ENCODE measurements at places on chromosomes 1 and 21.

DNA sequence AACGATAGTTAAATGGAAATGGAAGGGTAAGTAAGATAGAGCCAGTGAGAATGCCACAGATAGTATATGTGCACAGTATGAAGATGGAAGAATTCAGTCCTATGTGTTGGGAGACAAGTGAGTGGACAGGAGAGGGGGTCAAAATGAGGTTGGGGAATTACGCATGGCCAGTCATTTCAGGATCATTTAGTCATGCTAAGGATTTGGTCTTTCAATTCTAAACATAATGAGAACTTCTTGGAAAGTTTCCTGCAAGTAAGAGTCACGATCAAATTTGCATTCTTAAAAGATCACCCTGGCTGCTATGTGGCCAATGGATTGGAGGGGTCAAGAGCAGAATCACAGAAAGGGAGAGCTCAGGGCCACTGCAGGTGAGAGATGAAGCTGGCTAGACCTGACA lies 64.0 kb upstream of the KCNK2 start:
- no peak for DNase-seq

DNA sequence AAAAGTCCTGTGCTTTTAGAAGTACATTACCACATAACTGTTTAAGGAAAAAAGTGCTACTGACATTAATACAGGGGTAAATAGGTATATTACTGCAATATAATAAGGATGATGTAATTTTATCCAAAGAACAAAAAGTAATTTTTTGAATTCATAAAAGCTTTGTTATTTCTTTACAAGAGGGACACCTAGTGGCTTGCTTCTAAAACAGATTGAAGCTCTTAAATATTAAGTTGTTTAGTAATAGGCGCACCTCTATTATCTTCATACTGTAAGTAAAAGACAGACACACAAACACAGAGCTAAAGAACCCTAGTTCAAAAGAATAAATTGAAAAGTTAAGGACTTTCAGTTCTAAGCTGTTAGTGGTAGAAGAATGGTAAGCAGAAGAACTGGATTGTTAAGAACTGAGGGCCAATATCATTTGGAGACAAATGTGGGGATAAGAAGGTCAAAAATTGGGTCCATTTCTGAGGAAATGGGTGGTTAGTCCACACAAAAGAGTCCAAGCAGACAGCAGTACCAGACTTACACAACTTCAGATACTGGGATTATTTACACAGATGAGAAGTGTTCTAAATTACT lies 15.4 kb downstream of the ZNHIT6 start:
- peak; percentile 6 for DNase-seq

DNA sequence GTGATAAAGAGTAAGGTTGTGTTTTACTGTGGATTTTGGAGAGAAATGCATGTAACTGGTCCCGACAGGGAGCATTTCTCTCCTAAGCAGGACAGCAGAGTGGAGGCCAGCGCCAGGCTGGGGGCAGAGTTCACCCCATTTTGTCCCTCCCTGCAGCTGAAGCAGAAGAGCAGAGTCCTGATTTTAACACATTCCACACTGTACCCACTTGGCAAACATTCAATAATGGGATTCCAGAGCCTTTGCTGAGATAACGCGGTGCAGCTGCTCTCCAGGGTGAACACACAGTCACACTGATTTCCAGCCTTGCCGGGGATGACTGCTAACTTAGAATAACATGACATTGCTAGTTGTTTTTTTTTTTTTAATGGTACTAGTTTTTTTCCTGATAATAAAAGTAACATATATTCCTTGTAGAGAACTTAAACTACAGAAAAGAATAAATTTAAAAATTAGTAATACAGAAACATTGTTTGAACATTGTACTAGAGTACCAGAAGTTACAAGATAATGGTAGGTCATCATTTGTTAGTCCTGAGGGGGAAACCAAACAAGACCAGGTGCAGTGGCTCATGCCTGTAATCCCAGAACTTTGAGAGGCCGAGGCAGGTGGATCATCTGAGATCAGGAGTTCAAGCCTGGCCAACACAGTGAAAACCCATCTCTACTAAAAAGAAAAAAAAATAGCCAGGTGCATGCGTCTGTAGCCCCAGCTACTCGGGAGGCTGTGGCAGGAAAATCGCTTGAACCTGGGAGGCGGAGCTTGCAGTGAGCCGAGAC lies 77.2 kb downstream of the SCCPDH start:
- no peak for DNase-seq

GRCh38 chr1:5447503-5447960 lies 544.7 kb downstream of the NPHP4 start:
- no peak for DNase-seq

GRCh38 chr1:246907472-246907871 lies 24.3 kb downstream of the AHCTF1 start:
- DNase-seq, result peak; percentile 70

GRCh38 chr1:29264773-29265389 lies 28.6 kb downstream of the PTPRU start:
- no peak for DNase-seq

GRCh38 chr1:230902349-230902923 lies 34.1 kb upstream of the C1orf198 start:
- DNase-seq, result no peak

DNA sequence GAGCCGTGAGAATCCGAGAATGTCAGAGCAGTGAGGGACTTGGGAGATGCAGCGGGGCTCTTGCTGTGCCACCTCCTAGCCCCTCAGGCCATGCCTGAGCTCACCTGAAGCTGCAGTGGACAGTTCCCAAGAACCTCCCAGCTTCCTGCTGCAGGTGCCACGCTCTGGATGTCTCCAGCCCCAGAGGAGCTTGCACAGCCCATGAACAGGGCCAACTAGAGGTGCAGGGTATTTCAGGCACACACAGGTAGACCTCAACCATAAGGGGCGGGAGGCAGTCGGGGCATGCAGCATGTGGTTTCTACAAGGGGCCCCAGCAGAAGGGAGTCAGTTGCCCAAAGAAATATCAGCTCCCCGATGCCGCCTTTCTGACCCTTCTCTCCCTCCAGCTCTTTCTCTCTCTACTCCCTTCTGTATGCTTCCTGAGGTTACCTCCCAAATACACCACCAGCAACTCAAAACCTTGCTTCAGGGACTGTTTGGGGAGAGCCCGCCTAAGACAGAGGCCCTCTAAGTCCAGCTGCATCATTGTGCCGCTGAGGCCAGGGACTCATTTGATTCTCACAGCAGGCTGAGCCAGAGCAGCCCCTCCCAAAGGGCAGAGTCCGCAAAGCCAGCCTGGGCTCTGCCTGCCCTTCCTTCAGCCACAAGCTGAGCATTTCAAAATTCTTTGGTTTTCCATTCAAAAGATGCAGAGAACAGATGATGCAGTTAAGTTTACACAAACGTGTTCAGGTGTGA lies 209.8 kb downstream of the MATN1 start:
- no peak for DNase-seq

DNA sequence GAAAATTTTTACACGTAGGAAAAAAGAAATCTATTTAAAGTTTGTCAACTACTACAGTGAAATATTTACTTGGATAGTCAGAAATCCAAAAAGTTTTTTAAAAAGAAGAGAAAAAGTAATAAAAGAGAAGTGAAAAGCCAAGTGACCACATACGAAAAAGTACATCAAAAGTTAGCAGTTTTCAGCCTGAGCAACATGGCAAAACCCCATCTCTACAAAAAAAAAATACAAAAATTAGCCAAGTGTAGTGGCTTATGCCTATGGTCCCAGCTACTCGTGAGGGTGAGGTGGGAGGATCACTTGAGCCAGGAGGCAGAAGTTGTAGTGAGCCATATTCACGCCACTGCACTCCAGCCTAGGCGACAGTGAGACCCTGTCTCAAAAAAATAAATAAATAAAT lies 5.2 kb upstream of the MR1 start:
- DNase-seq, result no peak

- DNase-seq, result no peak
Observed at GRCh38 chr1:171881442-171881841, 40.1 kb downstream of the DNM3 start.

DNA sequence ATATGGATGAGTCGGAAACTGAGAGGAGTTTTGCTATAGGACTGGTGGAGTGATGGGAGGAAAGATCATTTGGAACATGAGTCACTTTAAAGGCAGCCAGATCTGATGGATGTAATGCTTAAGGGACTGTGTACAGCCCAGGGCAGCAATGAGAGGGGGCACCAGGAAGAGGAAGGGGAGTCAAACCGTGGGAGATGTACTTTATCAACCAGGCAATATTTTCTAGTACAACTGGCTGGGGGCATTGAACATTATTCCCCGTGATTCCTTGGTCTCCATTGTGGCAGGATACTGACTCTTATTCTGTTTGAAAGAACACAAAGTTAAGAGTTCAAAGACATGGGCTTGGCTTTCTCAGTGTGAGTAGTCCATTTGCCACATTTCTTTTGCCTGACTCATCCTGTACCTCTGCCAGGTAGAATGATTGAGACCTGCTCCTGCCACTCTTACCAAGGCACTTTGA lies 268.2 kb upstream of the NR5A2 start:
- DNase-seq, result no peak

DNA sequence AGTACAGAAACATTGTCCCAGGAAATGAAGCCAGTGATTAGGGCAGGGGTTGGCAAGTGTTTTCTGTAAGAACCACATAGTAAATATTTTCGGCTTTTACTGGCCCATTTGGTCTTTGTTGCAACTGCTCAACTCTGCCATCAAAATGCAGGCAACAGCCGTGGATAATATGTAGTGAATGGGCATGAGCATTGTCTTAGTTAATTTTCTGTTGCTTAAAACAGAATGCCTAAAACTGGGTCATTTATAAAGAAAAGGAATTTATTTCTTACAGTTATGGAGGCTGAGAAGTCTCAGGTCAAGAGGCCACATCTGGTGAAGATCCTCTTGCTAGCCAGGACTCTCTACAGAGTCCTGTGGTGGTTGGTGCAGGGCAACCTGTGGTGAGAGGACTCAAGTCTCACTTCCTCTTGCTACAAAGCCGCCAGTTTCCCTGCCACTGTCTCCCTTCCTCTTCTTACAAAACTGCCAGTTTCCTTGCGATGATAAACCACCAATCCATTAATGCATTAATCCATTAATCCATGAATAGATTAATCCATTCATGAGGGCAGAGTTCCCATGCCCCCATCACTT lies 166.4 kb downstream of the PSMG1 start:
- DNase-seq, result no peak

DNA sequence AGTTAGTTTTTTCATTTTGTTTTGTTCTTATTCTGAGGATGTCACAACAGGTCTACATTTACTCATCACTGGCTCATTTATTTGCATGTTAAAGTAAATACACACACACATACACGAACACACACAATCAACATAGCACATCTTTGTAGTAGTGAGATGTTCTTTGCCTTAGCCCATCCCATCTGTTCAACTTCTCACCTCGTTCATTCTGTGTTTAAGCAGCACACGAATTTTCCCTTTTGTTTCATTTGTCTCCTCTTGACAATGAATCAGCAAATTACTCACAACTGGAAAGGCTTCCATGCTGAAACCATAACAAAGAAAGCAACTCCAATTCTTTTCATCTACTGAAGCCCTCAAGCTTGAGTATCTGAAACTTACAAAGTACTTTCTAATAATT lies 133.3 kb upstream of the CHRM3 start:
- no peak for DNase-seq

GRCh38 chr1:150161747-150162581 lies 12.2 kb downstream of the PLEKHO1 start:
- DNase-seq, result peak; percentile 42

- DNase-seq, result peak; percentile 66
Observed at GRCh38 chr1:11337580-11338073, 64.6 kb downstream of the UBIAD1 start.

GRCh38 chr1:230056098-230056497 lies 10.9 kb upstream of the GALNT2 start:
- DNase-seq, result no peak

GRCh38 chr21:45021428-45022347 lies 52.7 kb upstream of the ADARB1 start:
- no peak for DNase-seq

- DNase-seq, result no peak
Observed at GRCh38 chr1:69269491-69269890, 298.2 kb upstream of the LRRC7 start.

GRCh38 chr1:246932366-246932700 lies 585 bp upstream of the AHCTF1 start:
- no peak for DNase-seq

DNA sequence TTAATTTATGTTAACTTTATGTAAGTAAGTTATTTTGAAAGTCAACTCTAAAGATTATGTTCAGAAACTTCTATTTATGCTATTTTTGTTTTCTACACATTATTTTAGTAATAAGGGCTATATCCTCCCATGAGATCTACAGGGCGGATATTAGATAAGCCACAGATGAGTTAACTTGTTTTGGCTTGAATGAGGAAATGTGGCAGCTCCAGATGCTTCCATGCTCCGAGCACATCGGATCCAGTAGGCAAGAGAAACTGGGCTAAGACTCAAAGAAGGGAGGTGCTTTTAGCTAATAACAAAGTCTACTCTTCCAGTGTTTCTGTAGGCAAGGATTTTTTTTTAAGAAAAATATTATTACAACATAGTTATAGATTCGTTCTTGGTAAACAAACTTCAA lies 20.0 kb upstream of the LAMC1 start:
- no peak for DNase-seq

DNA sequence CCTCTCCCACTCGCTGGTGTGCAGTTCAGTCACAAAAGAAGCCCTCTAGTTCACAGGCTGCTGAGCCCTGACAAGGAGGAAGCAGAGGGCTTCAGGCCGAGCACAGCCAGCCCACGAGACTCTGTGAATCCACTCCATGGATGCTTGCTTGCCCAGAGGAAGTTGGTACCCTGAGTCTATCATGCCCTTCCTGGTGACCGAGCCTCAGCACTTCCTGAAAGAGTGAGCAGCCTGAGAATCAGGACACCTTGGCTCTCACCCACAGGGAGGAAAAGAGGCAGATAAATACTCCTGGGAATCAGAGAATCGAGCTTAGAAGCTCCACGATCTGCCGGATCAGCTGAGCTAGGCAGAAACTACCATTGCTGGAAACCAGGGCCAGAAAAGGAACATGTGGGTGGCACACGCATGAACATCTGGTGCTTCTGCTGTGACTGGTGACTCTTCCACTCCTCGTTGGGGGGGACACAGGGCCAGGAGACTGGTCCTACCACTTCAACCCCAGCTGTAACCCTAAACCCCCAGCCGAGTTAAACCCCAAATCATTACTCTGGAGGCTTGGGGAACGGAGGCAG lies 376.3 kb upstream of the CAMK1G start:
- no peak for DNase-seq

DNA sequence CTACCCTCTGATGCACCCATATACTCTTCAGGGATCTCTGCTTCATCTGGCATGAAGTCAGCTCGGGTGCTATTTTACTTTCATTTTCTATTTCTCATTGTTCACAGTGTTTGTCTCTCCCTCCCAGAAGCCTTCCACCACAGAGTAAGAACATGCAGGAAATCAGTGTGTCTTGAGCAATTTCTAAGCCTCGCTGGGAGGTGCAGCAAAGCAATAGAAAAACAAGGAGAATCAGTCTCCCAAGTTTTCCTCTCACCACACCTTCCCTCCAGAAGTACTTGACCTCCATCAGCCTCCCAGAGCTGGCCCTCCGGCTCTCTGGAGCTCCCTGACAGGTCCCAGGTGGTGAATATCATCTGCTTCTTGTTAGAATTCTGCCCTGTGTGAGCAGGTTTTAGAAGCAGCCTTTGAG lies 594.7 kb upstream of the CAMK1G start:
- DNase-seq, result no peak
